Stimulated activated CD4-positive, alpha-beta T cell treated with anti-CD3 and anti-CD28 coated beads, TNF-alpha, amount 100 ng/mL, for 48 hours (primary cell): ENCODE measurements at places on chromosomes 11 and 22.

DNA sequence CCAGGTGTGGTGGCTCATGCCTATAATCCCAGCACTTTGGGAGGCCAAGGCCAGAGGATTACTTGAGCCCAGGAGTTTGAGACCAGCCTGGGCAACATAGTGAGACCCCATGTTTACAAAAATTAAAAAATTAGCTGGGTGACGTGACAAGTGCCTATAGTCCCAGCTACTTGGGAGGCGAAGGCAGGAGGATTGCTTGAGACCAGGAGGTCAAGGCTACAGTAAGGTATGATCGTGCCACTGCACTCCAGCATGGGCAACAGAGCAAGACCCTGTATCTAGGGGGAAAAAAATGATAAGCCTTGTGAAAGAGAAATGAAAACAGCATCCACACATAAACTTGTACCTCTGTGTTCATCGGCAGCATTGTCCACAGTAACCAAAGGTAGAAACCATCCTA lies 8.1 kb upstream of the CCND1 start:
- DNase-seq, result no peak

GRCh38 chr22:29951791-29952413 lies 68.9 kb downstream of the MTMR3 start:
- no peak for DNase-seq

DNA sequence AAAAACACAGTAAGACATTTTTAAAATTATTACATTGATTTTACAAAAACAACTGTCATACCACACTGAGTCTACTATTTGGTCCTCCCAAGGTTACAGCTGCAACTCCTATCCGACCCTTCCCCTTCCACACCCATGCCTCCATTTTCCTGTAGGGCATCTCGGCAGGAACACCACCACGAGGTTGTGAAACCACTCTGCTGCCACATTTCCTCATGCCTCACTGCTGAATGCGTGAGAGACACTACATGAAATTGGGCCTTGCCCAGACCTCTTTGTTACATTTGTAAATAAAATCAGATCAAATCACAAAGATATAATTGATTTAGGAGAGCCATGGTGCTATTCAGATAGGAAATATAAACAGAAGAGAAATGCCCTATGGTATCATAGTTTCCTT lies 2.0 kb downstream of the ARHGAP32 start:
- no peak for DNase-seq

DNA sequence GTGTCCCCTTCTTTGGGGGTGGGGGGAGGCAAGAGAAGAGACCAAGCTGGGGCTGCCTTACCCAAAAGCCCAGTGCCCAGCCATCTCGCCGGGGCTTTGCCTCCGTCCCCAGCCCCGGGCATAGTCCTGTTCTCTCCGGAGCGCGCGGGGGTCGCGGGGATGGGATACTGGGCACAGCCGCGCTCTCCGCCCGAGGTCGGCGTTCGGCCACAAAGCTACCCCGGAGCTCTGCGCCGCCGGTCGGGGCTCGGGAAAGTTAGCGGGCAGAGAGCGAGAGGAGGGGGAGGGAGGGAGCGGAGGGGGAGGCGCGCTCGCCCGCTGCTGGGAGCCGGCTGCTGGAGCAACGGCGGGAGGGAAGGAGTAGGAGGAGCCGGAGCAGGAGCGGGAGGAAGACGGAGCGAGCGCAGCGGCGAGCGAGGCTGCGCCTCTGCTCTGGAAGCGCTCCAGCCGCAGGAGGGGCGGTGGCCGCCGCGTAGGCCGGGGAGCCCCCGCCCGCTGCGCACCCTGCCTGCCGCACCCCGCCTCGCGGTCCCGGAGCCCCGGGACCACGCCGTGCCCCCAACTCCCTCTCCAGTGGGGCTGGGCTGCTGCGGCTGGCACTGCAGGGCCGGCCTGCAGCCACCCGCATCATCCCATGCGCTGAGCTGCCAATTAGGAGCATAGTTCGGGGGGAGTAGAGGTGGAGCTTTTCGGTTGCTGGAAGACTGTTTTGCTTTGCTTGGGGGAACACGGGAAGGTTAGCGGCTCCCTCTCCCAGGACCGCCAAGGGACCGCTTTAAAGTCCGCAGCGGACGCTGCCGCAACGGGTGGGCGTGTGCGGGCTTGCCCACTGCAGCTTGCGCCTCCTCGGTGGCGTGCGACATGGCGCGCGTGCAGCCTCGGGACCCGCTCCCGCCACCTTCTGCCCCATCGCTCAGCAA lies at the start of gene SCN4B:
TSS of gene SCN4B (minus strand) at position 272 of the 920 bp plus-strand sequence. CDS start at position 122, 150 bp downstream.
- DNase-seq, result no peak

- DNase-seq, result no peak
Observed at GRCh38 chr11:19817265-19817851, 104.7 kb downstream of the NAV2 start.

- no peak for DNase-seq
Observed at GRCh38 chr11:119316729-119317591, at the start of gene MCAM. MCAM (minus strand) TSS chr11:119317130; CDS start chr11:119317101, 29 bp downstream.

DNA sequence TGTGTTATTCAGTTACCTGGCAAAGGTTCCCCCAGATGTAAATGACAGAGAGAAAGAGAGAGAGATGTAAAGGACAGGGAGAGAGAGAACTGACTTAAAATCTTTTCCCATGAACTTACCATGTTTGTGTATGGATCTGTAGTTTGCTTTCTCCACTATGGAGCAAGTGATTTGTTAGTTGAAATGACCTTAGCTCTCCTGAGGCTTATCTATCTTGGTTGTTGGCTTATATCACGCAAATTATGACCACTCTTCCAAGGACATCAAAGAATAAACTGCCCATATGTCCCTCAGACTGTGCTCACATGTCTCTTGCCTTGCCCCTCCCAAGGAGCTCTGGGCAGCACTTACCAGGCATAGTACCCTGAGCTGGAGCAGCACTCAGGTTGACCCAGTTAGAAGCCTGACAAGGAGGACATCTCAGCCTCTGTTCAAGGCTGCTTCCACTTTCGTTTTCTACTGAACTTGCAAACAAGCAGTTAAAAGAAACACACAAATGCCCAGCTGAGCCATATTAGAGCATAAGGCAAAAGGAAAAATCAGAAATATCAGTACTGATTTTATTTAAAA lies 95.3 kb upstream of the RCN1 start:
- no peak for DNase-seq

DNA sequence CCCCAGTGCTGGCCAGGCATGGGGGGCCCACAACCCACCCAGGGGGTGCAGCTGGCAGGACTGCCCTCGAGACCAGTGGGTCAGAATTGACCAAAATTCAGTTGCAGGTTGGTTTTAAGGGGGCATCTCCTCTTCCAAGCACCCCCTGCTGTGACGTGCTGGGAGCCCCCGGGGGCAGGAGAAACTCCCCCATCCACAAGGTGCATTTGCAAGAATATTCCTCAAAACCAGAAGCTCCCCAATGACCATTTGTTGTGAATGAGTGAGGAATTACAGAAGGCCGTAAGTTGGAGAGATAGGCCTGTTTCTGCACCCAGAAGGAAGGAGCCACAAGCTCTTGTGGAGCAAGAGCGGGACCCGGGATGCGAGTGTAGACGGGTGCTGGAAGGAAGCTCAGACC lies 414.5 kb downstream of the BRD1 start:
- DNase-seq, result no peak

DNA sequence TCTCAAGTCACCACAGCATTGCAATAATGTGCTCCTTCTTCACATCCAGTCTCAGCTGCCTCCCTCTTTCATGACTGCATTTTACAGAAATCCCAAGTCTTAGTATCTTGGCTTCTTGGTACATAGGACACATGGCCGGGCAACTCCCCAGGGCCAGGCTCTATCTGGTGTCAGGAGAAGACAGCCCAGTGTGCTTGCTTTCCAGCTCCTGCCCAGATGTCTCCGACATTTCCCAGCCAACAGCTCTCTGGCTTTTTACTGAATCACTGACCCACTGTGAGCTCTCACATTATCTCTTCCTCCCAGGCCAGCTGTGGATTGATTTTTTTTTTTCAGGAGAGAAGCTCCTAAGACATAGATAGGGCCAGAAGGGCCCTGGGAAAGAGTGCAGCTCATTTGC lies 346.0 kb upstream of the C11orf87 start:
- DNase-seq, result no peak

- DNase-seq, result no peak
Observed at GRCh38 chr22:49229483-49230193, 598.0 kb downstream of the BRD1 start.

- no peak for DNase-seq
Observed at GRCh38 chr11:66331542-66332370, 4.5 kb downstream of the RIN1 start.

- no peak for DNase-seq
Observed at GRCh38 chr11:83070044-83070701, 1.5 kb downstream of the RAB30 start.

- no peak for DNase-seq
Observed at GRCh38 chr22:24037851-24038765, 27.0 kb downstream of the CABIN1 start.

GRCh38 chr11:67301313-67301921 lies 1.9 kb upstream of the SSH3 start:
- no peak for DNase-seq

GRCh38 chr22:24416095-24416494 lies 11.3 kb upstream of the ADORA2A start:
- no peak for DNase-seq

DNA sequence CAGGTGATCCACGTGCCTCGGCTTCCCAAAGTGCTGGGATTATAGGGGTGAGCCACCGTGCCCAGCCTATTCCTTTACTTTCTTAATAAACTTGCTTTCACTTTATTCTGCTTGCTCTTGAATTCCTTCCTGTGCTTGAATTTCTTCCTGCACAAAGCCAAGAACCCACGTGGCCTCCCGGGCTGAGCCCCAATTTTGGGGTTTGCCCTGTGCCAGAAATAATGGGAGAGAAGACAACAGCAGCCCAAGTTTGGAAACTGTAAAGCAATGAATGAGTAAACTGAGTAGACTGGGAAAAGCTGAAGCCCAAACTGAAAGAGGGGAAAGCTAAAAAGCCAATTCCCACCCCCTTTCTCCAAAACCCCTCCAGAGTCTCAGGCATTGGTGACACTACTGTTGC lies 136.4 kb downstream of the NECTIN1 start:
- no peak for DNase-seq

DNA sequence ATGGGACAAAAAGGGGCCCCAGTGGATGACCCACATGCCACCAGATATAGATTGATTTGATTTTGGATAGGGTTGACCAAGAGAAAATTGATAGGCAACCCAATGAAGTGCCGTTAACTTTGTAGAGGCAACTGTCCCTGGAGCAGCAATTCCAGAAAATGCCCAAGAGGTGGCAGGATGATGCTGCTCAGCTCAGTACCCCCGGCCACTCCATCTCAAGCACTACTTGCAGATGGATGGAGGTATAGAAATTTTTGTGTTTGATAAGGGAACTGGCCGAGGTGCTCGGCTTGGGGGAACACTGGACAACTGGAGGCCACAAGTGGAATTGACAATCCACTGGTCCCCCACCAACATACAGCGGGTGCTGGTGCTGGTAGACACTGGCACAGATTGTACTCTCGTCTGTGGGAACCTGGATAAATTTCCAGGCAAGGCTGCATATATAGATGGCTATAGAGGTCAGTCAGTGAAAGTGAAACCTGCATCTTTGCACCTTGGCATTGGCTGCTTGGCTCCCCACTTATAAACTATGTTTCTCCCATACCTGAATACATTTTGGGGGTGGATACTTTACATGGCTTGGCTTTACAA lies 86.3 kb downstream of the CCDC83 start:
- peak; percentile 26 for DNase-seq

- peak; percentile 23 for DNase-seq
Observed at GRCh38 chr11:22666688-22667439, 453 bp downstream of the GAS2 start.
